ENCODE measurements at places on chromosomes 5 and 9.
A peak's percentile ranks its signal among the peaks of the same experiment; 100 is the strongest.

DNA sequence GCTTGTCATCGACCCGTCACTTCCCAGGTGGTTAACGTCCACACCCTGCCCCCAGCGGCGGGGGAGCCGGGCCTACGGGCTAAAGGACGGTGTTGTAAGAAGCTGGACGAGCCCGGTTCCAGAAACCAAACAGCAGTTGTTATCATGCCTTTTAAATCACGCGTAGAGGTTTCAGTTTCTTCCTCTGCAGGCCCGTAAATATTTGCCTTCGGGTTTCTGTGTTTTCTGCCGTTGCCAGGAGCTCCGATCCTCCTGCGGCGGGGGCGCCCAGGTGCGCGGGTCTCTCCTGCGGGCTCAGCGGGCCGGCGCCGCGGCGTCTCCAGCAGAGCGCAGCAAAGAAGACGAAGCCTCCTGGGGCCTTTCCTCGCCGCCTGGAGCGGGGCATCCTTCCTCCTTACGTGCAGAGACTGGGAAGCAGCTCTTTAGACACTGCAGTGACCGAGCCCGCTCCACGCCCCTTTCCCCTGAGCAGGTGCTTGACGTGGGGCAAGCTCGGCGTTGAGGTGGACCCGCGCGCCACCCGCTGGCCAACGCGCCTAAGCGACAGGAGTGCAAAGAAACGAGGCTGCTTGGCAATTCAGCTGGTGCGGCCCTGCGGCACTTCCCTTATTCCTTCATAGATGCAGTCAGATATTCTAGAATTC is 21.8 kb upstream of the TTC1 start:
- DNase-seq = peak; percentile 86

- DNase-seq = peak; percentile 76
Observed at GRCh38 chr5:177368869-177369644, 11.3 kb downstream of the RGS14 start.

GRCh38 chr5:150473673-150474358 is 24.3 kb upstream of the RPS14 start:
- no peak for DNase-seq

DNA sequence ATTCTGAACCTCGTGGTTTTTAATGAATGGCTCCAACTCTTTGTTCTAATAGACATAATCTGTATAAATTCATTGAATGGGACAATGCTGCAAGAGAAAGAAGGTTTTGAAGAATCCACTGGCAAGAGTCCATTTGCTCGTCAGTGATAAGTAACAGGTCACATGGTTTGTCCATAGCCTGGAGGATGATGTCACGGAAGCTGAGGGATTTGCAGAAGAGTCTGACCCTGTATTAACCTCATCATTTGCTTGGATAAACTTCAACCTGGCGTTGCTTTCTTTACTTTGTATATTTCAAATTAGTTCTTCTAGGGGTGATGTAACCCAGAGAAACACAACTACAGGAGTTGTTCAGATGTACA is 197.4 kb downstream of the GAS1 start:
- no peak for DNase-seq

GRCh38 chr5:120035815-120036577 is 406.6 kb downstream of the FAM170A start:
- DNase-seq = no peak

GRCh38 chr5:60820593-60821487 is 23.2 kb downstream of the ELOVL7 start:
- no peak for DNase-seq

DNA sequence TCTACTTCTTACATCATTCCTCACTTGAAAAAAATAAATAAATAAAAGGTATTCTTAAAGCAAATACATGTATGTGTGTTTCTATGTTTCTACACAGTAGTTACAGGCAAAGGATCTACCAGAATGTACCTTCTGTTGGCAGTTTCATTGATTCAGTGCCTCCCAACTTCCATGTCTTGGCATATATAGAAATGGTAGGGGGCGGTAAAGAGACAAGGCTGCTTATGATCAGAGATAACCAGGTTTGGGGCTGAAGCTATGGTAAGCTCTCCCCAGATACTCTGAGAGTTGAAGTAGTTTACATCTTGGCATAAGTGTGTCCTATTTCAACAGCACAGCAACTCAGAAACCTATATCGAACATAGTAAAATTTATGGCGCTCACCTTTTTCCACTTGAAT is 1075.4 kb upstream of the C9orf72 start:
- no peak for DNase-seq

GRCh38 chr5:127254729-127255284 is 35.8 kb upstream of the MEGF10 start:
- no peak for DNase-seq

GRCh38 chr9:128643519-128644300 is 12.9 kb downstream of the DYNC2I2 start:
- DNase-seq = peak; percentile 86

DNA sequence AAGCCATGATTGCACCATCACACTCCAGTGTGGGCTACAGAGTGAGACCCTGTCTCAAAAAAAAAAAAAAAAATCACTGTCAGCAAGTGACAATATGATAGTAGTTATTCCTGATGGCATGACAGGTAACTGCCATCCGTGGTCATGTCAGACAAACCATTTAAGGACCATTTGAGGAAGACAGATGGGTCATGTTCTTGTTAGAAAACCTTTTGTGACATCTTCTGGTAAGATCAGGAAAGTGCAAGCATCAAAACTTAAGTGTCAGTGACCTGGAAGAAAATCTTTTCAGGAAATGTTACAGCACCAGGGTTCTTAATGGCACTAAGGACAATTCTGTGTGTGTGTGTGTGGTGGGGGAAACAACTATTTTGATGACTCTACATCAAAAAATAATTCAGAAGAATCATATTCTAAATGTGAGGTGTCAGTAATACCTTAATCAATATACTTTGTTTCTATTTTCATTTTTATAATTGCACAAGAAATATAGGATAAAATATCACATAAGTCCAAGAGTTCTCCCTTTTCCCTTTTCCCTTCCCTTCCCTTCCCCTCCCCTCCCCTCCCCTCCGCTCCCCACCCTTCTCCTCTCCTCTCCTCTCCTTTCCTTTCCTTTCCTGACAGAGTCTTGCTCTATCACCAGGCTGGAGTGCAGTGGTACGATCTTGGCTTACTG is 17.8 kb downstream of the SLC38A9 start:
- peak; percentile 62 for DNase-seq

- no peak for DNase-seq
Observed at GRCh38 chr5:11045411-11045810, 284.4 kb upstream of the DAP start.

GRCh38 chr9:134600836-134601638 is 40.6 kb upstream of the COL5A1 start:
- no peak for DNase-seq

GRCh38 chr9:99822109-99822805 is 572 bp downstream of the NR4A3 start:
- peak; percentile 78 for DNase-seq

- peak; percentile 59 for DNase-seq
Observed at GRCh38 chr5:177320879-177321278, 9.2 kb upstream of the MXD3 start.

DNA sequence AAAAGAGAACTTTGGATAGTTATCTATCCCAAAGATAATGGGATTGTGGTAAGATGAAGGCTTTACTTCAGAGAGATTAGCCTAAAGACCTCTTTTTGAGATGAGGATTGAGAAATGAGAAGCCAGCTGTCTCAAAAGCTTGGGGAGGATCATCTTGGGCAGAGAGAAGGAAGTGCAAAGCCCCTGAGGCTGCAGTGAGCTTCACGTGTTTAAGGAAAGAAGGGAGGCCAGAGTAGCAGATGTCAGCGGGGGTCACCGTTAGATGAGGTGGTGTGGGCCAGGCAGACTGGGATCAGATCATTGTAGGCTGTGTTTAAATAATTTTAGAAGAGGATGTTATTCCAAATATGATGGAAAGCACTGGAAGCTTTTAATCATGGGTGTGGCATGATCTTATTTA is 270.1 kb downstream of the ARHGEF28 start:
- no peak for DNase-seq

GRCh38 chr9:93820667-93821306 is 134.4 kb downstream of the BARX1 start:
- DNase-seq = peak; percentile 50

GRCh38 chr5:173752653-173753052 is 135.5 kb upstream of the CPEB4 start:
- no peak for DNase-seq

DNA sequence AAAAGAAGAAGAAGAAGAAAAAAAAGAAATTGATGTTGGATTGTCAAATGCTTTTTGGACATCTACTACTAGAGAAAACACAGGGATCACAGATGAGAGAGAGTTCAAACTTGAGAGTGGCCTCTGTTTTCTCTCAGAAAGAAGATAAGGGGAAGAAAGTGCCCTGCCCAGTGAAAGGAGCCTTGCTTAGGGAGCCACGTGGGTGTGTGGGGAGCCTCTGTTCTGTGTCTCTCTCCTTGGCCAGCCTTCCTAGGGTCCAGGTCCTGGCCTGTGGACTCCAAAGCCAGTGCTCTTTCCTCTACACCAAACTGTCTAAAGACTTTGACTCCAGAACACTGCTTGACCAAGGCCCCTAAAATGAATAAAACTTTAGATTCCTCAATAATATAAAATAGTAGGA is 22.0 kb upstream of the COL15A1 start:
- no peak for DNase-seq

- DNase-seq = no peak
Observed at GRCh38 chr5:124089578-124089977, 577.6 kb downstream of the CSNK1G3 start.

DNA sequence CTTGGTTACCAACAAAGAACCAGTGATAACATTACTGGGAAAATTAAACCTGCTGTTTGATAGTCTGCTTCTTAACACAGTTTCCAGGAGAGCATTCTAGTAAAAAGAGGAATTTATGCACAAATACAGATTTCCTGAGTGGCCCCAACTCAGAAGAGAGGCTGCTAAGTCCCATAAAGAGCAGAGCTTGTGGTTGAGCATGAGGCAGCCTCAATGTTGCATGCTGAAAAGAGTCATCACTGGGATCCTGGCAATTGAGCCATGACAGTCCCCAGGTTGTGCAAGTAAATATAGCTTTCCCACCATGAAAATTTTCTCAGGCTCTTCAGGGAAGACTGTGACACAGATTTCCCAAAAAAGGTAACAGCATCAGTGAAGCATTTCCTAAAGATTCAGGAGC is 47.5 kb upstream of the ADRB2 start:
- no peak for DNase-seq

DNA sequence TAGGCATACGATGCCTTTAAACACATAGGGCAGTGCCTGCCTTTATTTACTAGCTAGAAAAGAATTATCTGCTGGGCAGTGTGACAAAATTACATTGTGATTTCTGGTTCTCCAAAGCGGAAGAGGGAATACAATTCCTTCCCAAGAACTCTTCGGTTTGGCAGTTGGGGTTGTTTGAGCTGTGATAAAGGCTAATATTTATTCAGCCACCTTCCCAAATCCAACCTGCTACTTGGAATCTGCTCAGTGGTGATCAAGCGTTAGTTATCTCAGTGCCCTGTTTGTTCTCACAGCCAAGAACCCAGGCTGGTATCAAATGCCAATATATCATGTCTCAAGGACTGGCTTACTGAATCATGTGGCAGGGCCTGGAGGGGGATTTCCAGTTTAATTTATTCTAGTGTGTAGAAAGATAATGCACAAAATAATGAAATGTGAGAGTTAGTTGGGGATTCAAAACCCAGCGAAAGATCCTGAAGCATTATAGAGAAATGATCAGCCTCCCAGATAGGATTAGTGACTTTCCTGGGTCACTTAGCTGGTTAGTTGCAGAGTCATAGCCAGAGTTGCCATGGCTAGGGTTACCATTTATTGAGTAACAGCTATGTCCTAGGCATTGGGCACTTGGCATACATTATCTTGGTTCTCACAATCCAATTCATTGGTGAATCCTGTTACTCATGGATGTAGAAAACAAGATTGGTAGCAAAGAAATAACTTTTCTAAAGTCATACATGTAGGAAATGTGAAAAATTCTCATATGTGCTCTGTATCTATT is 457.0 kb upstream of the KLF4 start:
- no peak for DNase-seq

DNA sequence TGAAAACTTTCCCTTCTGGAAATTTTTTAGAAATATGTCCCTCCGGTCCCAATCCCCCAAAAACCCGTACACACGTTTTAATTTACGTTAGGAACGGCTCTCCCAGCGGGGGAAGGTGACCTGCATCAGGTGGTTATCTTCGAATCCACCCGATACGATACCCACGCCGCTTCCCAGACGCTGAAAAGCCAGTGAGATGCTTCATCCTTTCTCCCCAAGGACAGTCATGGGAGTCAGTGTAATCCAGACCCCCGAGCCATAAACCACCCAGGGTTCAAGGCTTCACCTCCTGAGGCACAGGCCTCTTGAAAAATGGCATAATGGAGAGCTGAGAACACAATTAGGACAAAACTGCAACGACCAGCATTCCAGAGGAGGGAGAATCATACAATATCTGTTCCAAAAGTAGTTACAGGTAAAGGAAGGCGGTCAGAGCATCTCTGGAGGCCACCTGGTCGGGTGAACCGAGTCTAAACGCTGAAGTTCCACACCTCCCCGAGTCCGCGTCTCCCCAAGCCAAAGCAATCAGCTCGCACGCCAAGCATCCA is 857 bp downstream of the FAM169A start:
- no peak for DNase-seq

- no peak for DNase-seq
Observed at GRCh38 chr9:97374811-97375210, 37.1 kb upstream of the TDRD7 start.

DNA sequence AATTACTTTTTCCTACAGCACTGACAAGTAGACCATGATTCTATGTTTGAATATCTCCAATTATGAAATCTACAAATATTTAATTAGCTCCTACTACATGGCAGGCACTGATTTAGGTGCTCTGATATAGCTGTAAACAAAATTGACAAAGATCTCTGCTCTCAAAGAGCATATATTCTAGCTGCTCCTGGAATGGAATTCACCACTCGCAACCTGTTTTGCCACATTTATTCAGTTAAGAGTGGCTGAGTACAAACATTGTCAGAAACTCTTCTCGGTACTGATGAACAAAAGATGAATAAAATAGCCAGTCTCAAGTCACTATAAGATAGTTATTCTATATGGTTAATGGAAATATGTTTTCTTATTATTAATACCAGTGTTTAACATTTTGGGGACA is 114.2 kb upstream of the PDE4D start:
- no peak for DNase-seq

DNA sequence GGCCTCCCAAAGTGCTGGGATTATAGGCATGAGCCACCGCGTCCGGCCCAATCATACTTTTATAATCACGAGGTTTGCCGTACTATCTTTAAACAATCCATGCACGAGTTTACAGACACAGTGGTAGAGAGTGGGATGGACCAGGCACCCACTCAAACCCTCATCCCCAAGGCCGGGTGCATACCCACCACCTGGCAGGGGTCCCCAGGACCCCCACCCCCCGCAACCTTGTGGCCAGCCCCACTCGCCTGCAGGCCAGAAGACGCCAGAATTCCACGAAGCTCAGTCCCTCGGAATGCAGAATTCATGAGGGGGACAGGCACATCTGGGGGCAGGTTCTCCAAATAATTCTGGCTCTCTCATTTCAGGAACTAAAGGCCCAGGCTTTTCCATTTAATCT is 17.1 kb downstream of the NACC2 start:
- no peak for DNase-seq

DNA sequence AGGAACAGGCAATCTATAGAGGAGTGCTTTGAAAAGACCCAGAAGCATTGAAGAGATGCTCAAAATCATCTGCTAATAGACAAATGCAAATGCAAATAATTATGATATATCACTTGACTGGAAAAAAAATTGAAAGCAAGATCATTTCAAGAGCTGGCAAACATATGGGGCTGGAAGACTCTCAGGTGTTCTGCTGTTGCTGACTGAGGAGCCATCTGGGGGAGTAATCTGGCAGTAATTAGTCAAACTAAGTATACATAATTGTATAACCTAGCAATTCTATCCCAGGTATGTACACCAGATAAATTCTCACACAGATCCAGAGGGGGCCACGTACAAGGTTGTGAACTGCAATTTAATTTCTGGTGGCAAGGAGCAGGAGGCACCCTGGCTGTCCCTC is 4.6 kb upstream of the HMHB1 start:
- no peak for DNase-seq

Measured in Karpas-422 (cell line).